Natural killer cell (primary cell): ENCODE measurements at places on chromosomes 4 and X. TPM values are rescaled to one million over a fixed set of nuclear protein-coding genes. Genes with fewer than 3 reads are reported as not detected.

DNA sequence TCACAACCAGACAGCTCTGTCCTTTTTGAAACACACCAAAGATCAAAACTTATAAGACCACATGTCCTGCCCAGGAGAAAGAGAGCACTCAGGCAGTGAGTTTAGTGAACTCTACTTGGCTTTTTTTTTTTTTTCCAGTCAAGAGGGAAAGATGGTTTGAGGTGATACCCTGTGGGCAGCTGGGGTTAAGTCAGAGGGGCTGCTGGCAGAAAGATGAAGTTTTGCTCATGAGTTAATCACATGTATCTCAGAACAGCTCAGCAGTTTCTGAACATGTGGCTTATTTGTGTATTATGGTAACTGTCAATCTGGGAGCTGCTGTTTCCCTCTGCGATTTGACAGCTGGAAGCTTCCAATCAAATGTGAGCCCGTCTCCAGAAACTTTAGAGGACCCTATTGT is 56.4 kb upstream of the MAP3K15 start:
- H3K36me3 ChIP-seq, result peaks cover 10% of the 10 kb centered on the region
- H3K4me1 ChIP-seq, result peaks cover 5% of the 10 kb centered on the region
- H3K27ac ChIP-seq, result no peak overlapping the region
- no peak overlapping the region for H3K4me3 ChIP-seq
- no peaks in the 10 kb centered on the region for H3K27me3 ChIP-seq

- no peaks in the 10 kb centered on the region for H3K36me3 ChIP-seq
- H3K27me3 ChIP-seq, result no peaks in the 10 kb centered on the region
- no peaks in the 10 kb centered on the region for H3K4me1 ChIP-seq
Measured at GRCh38 chr4:181952478-181952877, 290.7 kb upstream of the TENM3 start.

SMIM10 gene
- 0.16 TPM for total RNA-seq

DUSP21 gene
- total RNA-seq, result not detected

DNA sequence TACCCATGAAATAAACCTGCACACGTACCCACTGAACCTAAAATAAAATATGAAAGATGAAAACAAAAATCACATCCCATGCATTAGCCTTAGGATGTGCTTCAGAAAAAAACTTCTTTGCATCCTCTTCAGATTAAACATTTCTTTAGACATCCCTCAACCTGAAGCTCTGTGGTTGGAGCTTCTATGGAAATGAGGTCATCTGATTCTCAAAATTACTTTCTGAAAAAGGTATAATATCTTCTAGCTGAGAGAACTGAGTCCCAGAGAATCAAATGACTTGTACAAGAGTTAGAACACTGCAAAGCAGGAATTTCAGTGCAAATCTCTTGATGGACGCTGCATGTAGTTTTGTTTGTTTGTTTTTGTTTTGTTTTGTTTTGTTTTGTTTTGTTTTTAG is 19.1 kb upstream of the ANTXR2 start:
- no peak for DNase-seq
- no peaks in the 10 kb centered on the region for H3K4me1 ChIP-seq
- no peak overlapping the region for H3K27ac ChIP-seq
- no peak overlapping the region for H3K4me3 ChIP-seq

GRCh38 chrX:133723930-133724329 is 261.5 kb downstream of the GPC3 start:
- no peak overlapping the region for H3K27ac ChIP-seq
- no peaks in the 10 kb centered on the region for H3K36me3 ChIP-seq
- DNase-seq, result no peak
- no peaks in the 10 kb centered on the region for H3K4me1 ChIP-seq

GRCh38 chr4:52995360-52996030 is 133.4 kb downstream of the RASL11B start:
- H3K4me3 ChIP-seq, result no peak overlapping the region
- no peak overlapping the region for H3K27ac ChIP-seq
- peaks cover 3% of the 10 kb centered on the region for H3K4me1 ChIP-seq
- H3K27me3 ChIP-seq, result no peaks in the 10 kb centered on the region
- H3K36me3 ChIP-seq, result no peaks in the 10 kb centered on the region
- no peak for DNase-seq

GRCh38 chr4:1794809-1795298 is 1.8 kb downstream of the FGFR3 start:
- no peak for DNase-seq
- no peak overlapping the region for H3K27ac ChIP-seq
- H3K4me3 ChIP-seq, result no peak overlapping the region
- H3K36me3 ChIP-seq, result no peaks in the 10 kb centered on the region
- H3K4me1 ChIP-seq, result peaks cover 15% of the 10 kb centered on the region

DNA sequence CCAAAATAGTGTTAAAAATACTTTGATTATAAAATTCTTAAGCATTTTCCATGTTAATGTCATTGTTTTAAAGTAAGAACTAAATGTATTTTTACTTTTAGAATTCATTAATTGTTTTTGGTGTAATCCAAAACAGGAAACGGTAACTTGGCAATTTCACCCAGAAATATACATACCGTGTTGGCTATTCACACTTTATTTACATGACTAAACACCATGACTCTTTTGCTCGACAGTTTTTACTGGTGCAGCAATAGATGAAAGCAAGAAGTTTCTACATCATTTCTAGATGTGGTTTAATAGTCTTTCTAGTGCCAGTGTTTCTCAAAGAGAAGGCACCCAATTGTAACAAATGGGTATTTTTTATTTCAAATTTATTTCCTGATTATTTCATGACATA is 25.6 kb upstream of the MAGEA1 start:
- DNase-seq, result no peak
- H3K4me3 ChIP-seq, result no peak overlapping the region
- no peaks in the 10 kb centered on the region for H3K36me3 ChIP-seq
- no peak overlapping the region for H3K27ac ChIP-seq
- no peaks in the 10 kb centered on the region for H3K4me1 ChIP-seq
- H3K27me3 ChIP-seq, result no peaks in the 10 kb centered on the region

MMRN1 gene
- total RNA-seq, result 1.8 TPM

ARMCX4 gene
- total RNA-seq, result 7.9 TPM

SPIN2A gene
- total RNA-seq, result 1.4 TPM

MTTP gene
- not detected for total RNA-seq

MAGEA8 gene
- total RNA-seq, result not detected

TMPRSS11F gene
- not detected for total RNA-seq

- no peak overlapping the region for H3K4me3 ChIP-seq
- no peaks in the 10 kb centered on the region for H3K4me1 ChIP-seq
- H3K27ac ChIP-seq, result no peak overlapping the region
- no peak for DNase-seq
Measured at GRCh38 chr4:27176881-27177280, 316.2 kb downstream of the STIM2 start.

CT47B1 gene
- total RNA-seq, result not detected

DNA sequence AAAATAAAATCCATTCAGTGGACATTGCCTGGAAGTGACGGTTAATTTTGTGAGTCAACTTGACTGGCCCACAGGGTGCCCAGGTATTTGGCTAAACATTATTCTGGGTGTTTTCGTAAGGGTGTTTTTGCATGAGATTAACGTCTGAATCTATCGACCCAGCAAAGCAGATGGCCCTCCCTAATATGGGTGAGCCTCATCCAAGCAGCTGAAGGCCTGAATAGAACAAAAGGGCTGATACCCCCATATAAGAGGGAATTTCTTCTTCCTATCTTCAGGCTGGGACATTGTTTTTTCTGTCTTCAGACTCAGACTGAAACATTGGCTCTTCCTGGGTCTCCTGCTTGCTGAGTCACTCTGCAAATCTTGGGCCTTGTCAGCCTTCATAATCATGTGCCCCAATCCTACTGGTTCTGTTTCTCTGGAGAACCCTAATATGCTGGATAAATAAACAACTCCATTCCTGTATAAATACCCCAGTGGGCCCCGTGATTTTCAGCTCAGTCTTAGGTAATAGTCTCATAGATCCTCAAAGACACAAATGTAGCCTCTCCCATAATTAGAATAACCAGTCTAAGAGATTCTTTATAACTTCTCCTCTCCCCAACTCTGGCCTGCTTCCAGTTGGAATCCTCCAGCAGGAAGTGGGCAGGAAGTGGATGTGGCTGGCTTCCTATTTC is 33.1 kb upstream of the DDX3X start:
- H3K4me1 ChIP-seq, result no peaks in the 10 kb centered on the region
- no peak for DNase-seq
- H3K27ac ChIP-seq, result no peak overlapping the region
- H3K36me3 ChIP-seq, result no peaks in the 10 kb centered on the region
- no peak overlapping the region for H3K4me3 ChIP-seq

GRCh38 chr4:80566203-80566872 is 230.8 kb downstream of the CFAP299 start:
- H3K36me3 ChIP-seq, result no peaks in the 10 kb centered on the region
- no peak overlapping the region for H3K4me3 ChIP-seq
- no peak for DNase-seq
- no peaks in the 10 kb centered on the region for H3K27me3 ChIP-seq
- no peaks in the 10 kb centered on the region for H3K4me1 ChIP-seq

CDS1 gene
- total RNA-seq, result not detected
